ENCODE measurements at places on chromosomes 2 and 18.
A peak's percentile ranks its signal among the peaks of the same experiment; 100 is the strongest.

DNA sequence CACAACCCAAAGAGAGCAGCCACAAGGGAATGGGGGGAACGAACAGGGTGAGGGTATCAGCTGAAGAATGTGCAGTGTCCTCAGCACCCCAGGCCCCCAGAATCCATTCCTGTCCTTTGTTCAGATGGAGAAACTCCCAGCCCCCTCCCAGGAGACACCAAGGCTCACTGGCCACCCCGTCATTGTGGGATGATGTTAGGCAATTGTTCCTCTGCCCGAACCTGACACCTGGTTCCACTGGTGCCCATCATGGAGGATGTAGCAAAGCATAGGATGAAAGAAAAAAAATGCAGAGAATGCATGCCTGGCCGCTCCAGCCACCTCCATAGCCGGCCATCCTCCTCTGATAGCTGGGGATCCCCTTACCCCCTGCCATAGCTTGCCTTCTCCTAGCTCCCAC lies 197.3 kb upstream of the TWIST2 start:
- no peak for DNase-seq

- DNase-seq, result no peak
Observed at GRCh38 chr2:175396696-175397095, 215.2 kb upstream of the ATP5MC3 start.

DNA sequence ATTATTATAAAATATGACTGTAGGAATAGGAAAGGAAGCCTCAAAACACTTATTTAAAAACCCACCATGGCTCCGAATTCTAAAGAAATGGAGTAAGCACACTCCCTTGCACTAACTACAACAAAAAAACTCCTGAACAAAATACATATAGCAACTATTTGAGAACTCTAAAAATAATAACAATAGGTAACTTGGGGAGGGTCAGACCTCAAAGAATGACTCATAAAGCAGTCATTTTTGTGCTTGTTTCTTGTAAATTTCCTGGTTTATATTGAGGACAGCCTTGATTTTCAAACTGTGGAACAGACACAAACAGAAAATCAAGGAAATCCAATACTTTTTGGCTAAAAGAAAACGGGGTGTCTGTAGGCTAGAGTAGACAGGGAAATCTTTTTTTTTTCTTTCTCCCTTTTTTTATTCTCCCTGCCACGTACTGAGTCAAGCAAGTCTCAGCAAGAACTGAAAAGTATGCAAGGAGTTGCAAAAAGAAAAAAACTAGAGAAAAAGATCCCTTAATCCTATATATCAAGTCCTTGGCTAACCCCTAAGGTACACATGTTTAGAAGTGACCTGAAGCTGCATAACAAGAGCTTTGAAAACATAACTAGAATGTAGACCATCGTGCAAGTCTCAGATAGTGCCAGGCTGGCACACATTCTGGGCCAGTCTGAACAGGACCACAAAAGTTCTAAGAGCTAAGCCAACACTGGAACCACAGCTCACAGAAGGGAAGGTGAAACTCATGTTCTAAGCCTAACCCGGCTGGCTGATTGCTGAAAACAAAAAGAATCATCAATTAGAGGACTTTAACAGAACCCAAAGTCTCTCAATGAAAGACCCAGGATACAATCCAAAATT lies 403.1 kb upstream of the LYPD1 start:
- DNase-seq, result no peak

DNA sequence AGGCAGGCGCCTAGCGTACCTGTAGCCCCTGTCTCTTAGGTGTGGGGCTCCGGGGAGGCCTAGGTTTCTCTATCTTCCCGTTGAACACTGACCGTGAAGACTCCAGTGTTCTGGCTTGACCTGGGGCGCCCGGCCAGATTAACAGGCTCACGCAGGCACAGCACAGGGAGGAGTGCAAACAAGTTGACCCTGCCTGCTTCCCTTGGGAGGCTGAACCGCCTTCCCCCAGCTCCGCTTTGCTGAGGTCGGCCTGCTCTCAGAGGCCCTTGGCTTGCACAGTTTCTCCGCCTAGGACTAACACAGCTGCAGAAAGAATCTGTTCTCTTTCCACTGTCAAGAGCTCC lies 567 bp downstream of the PCYOX1 start:
- no peak for DNase-seq

DNA sequence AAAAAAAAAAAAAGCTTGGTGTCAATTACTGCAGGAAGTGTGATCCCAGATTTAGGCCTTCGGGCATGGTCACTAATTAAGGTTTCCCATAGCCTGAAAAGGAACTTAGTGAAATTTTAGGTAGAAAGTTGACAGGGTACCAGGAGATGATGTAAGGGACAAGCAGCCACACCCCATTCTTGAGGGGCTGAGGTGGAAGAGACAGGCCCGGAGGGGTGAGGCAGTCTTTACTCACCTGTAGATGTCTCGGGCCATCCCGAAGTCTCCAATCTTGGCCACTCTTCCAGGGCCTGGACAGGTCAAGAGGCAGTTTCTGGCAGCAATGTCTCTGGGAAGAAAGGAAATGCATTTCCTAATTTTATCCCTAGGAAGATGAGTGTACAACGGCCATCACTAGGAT lies 94.3 kb downstream of the CLIP4 start:
- no peak for DNase-seq

GRCh38 chr18:32389858-32390257 lies 80.8 kb downstream of the GAREM1 start:
- no peak for DNase-seq

- DNase-seq, result peak; percentile 11
Observed at GRCh38 chr2:170770008-170770605, at the start of gene ERICH2. TSS of gene ERICH2 (plus strand) at chr2:170770378. CDS start at chr2:170770682, 304 bp downstream.

DNA sequence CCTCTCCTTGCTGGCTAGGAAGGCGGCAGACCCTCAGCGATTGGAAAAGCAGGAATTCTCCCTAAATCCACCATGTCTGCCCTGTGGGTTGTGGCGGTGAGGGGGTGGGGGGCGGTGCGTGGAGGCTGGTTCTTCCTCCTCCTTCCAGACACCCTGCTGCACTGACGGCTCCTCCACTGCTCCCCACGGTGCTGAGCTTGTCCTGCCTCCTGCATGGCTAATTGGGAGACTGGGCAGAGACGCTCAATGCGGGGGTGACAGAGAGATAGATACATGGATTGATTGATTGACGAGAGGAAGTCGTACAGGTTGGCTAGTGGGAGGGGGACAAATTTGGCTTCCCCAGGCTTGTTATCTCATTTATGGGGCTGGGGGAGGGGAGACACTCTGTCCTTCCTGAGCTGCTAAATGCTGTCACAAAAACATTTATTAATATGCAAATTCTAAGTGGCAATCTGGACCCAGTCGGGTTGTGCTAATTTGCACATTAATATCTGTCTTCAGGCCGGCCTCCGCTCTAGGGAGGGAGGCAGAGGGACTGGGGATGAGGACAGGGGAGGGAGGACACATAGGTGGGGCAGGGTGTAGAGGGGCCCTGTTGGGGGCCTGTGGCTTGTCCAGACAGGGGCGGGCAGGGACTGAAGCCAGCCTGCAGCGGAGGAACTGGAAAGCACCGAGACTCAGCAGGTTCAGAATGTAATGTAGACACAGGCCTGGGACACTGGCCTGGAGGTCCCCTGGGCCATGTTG lies 181.6 kb downstream of the CELF4 start:
- DNase-seq, result no peak

- DNase-seq, result no peak
Observed at GRCh38 chr2:207286106-207286505, 120.4 kb upstream of the KLF7 start.

- no peak for DNase-seq
Observed at GRCh38 chr2:171307560-171307959, 126.2 kb downstream of the METTL8 start.

DNA sequence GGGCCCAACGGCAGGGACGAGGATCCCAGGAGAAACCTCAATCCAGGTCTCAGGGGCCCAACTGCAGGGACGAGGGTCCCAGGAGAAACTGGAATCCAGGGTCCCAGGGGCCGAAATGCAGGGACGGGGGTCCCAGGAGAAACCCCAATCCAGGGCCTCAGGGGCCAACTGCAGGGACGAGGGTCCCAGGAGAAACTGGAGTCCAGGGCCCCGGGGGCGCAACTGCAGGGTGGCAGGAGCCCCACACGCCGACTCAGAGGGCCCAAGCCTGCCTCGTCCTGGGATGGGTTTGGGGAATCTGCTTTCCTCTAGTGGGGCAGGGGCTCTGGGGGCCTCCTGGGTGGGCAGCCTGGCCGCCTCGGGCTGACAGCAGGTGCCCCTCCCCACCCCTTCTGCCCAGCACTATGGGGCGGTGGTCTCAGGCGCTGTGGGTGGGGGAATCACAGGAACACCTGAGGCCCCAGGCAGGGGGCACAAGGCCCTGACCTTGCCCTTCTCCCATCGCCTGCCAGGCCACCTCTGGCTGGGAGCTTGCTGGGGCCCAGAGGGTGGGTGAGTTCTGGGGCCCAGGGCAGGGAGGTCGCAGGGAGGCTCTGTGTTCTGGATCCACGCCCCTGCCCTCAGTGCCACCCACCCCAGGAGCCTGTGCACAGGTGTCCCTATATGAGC lies 7.1 kb downstream of the RTP5 start:
- no peak for DNase-seq

DNA sequence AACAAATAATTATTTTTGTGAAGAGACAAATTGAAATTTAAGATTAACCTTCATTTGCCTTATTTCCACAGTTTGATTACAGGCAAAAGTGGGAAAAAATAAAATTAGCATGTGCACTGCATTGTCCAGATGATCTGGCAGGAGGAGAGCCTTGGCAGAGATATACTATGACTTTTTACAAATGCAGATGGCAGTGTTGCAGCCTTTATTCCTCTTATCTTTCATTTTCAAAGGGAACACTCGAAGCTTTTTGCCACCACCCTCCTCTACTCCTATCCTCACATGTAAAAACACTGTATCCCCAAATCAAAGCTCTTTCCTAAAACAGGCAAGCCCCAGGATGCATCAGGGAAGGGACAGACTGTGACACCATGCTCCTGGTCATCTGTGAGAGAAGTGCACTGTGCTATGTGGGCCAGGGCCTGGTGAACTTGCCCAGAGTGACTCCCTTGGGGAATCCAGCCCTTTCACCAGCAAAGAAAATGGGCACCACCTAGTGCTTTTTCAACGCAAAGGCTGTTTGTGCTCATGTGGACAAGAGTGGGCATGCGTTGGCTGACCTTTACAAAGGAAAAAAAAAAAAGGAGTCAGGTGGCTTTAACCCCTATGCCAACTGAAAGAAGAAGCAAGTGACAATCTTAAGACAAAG lies 74.7 kb upstream of the ETAA1 start:
- DNase-seq, result no peak

- no peak for DNase-seq
Observed at GRCh38 chr2:137138263-137138662, 372.9 kb downstream of the THSD7B start.

GRCh38 chr18:26215247-26215970 lies 10.8 kb upstream of the TAF4B start:
- no peak for DNase-seq

DNA sequence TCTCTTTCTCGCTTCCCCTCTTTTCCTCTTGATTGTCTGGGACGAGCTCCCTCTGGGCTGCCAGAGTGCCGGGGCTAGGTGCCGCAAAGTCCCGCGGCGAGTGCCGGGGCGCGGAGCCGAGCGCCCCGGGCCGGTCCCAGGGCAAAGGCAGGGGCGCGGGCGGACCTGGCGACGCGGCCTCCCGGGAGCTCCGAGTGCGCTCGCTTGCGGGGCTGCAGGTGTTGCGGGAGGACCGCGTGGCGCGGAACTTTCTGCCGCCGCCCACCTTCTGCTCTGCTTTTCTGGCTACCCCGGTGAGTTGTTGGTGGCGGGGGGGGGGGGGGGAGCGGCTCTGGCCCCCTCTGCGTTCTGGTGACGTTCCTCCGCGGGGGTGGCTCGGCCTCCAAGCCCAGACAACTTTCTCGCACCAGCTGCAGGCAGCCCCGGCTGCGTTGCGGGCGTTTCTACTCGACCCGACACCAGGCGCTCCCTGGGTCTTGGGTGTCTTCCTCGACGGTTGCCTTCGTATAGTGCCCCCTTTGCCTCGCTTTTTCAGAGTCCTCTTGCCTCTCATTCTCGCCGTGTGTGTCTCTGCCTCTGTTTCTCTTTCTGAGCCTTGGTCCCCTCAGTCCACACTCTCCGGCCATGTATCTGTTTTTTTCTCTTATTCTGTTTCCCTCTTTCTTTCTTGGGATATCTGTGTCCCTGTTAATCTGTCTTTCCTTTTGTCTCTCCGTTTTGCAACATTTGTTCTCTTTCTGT lies 759 bp downstream of the GALNT13 start:
- DNase-seq, result no peak

GRCh38 chr18:43720041-43720440 lies 442.8 kb upstream of the SYT4 start:
- no peak for DNase-seq

- DNase-seq, result no peak
Observed at GRCh38 chr2:157185476-157186227, 71.9 kb upstream of the GALNT5 start.

- no peak for DNase-seq
Observed at GRCh38 chr2:120791962-120792297, 56.3 kb downstream of the GLI2 start.

GRCh38 chr2:212548455-212548819 lies 9.8 kb upstream of the ERBB4 start:
- no peak for DNase-seq

DNA sequence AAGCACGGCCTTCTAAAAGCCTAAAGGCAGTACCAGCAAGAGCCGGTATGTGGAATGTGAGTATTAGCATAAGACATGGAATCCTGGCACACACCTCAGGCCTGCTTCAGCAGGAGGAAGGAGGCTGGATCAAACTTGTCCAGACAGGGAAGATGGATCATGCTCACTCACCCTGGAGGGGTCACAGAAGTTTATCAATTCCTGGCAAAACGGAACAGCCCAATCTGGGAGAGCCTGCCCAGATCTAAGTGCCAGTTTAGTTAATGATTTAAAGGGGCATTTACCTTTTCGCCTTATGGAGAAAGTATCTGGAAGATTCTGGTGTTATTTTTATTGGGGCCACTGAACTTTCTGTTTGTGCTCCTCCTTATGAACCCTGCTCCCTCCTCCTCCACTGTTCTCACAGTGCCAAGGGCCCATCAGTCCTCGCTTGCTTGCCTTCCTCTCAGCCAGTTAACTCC lies 58.3 kb upstream of the NFE2L2 start:
- DNase-seq, result no peak

- no peak for DNase-seq
Observed at GRCh38 chr2:46142546-46143428, 154.4 kb upstream of the EPAS1 start.

DNA sequence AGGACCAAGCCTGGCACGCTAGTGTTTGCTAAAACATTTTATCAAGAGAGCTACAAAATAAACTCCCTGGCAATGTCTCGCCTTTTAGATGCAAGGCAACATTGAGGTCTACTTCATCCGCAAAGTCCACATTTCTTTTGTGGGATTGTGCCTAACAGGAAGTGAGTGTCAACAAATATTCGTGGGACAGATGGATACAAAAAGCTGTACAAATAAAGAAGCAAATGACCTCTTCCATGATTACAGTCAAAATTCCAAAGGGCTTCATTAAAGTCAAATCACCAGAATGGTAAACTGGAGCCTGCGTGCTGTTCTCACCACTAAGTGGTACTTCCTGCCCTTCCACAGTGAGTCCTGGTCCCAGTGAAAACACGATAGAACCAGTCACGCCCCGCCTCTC lies 40.4 kb downstream of the L3MBTL4 start:
- DNase-seq, result no peak

- no peak for DNase-seq
Observed at GRCh38 chr2:231423176-231423575, 27.7 kb downstream of the B3GNT7 start.

GRCh38 chr2:817336-818015 lies 133.2 kb upstream of the SNTG2 start:
- DNase-seq, result no peak

- DNase-seq, result no peak
Observed at GRCh38 chr2:20135631-20136050, 84.2 kb upstream of the LAPTM4A start.
